ENCODE measurements at places on chromosomes 4 and X.

GRCh38 chr4:140326395-140326993, 47.0 kb upstream of the SCOC start:
- peak; percentile 35 for DNase-seq

DNA sequence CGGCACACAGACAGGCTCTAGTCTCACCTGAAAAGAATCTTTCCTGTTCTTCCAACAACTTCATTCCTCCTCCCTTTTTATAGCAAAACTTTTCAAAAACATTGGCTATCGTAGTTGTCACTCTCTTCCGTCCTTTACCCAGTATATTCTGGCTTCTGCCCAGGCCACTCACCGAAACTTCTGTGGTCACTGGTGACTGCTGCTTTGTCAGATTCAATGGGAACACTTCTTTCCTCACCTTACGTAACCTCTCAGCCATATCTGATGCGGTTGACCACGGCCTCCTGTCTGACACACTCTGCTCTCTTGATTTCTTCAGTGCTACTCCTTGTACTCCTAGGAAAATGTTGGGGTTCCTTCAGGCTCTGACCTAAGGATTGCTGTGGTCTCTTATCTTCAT, 9.2 kb upstream of the RNF150 start:
- no peak for DNase-seq

DNA sequence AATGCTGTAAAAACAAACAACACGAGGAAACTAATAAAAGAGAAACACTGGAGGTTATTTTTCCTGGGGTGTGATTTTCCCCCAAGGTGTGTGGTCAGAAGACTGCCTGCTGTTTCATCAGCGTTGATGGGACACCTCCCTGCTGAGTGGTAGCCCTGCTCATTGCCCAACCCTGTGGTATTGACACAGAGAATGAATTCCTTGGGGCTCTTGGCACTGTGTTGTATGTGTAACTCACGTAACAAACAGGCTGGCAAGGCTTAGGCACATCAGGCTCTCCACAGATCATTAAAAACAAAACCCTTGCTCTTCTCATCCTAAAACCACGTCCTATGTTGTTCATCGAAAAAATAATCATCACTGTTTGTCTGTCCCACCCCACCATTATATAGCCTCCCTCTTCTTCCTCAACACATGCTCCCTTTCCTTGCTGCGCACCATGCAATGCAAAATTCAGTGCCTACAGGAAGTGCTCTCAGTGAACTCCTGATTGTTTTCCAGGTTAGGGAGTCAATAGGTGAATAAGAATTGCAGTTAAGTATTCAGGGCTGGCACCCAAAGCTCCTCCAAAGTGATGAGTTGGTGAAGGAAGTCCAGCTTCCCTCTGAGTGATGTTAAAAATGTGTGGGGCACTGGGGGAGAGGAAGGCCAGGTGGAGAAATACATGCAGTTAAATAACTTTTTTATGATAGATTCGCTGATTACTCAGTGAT, 11.4 kb upstream of the PUDP start:
- DNase-seq, result no peak

DNA sequence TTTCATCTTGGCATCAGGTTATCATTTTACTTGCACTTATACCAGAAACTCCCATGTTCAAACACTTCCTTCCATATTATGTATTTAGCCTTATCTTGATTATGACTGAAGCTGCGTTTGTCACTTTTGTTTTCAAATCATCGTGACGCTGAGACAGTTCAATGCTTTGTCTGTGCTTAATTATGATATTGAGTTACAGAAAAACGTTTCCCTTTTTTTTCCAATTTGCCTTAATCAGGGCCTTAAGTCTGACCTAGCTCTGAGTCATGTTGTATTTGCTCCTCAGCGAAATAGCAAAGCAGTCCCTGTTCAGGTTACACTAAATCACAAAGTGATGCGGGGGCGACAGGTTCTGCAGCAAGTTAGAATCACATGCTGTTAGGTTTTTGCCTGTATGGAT, 254.7 kb downstream of the AFF2 start:
- DNase-seq, result no peak

- no peak for DNase-seq
Measured at GRCh38 chrX:70411475-70411874, 11.6 kb upstream of the GDPD2 start.

- DNase-seq, result no peak
Measured at GRCh38 chrX:31057691-31058090, 14.2 kb downstream of the FTHL17 start.

GRCh38 chr4:186651181-186651603, 72.5 kb downstream of the FAT1 start:
- no peak for DNase-seq

DNA sequence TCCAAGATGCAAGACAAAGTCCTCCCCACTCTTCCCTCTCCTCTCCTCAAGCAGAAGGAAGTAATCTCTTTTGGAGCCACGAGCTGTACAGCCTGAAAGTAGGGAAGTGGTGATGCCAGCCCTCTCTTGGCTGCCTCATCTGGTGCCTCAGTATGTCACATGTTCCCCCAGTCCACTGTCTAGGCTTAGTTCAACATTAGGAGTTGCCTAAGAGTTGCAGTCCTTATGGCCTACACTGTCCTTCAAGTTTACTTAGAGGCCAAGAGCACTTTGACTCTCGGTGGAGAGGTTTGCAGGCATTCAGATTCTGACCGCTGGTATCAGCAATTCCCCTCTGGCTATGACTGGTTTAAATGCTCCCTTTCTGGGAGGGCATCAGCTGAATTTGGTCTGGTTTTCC, 735.6 kb downstream of the GLUD2 start:
- DNase-seq, result no peak

DNA sequence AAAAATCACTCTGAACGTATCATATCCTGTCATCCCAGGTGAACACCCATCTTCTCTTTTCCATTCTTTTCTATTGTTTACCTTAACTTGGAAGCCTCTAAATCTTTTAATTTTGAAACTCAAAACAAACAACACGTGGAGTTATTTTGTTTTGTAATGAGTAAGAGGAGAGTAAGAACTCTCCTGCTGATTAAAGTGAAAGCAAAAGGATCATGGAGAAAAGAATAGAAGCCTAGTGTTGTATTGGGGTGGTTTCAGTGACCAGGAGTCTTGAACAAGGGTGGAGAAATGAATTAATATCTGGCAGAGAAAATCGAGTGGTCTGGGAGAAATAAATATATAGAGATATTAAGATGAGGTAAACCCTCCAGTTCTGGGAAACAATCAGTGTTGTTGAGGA, 237.4 kb upstream of the UGT8 start:
- DNase-seq, result no peak

DNA sequence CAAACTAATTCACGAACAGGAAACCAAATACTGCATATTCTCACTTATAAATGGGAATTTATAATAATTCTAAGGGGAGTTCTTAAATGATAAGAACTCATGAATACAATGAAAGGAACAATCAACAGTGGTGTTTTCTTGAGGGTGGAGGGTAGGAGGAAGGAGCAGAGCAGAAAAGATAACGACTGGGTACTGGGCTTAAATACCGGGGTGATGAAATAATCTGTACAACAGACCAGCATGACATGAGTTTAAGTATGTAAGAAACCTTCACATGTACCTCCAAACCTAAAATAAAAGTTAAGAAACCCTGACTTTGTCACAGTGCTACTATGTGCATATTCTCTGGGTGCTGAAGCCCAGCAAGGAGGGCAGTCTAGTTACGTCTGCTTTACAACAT, 6.6 kb downstream of the FREM3 start:
- no peak for DNase-seq

GRCh38 chrX:13256603-13257002, 63.2 kb downstream of the ATXN3L start:
- DNase-seq, result no peak

DNA sequence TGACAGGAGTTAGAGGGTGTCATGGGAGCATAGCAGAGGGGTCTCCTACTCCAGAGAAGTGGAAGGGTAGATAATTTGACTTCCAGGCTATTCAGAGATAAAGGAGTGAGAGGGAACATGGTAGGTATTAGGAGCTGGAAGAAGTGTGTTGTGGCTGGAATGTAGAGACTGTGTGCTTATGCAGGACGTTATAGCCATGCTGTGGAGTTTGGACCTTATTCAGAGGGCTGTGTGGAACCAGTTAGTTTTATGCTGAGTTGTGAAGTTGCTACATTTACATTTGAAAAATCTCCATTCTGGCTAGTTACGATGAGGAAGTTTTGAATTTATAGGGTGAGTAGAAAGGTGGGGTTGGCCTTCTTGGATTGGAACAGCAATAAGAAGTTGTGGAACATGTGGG, 67.5 kb downstream of the FIP1L1 start:
- no peak for DNase-seq

GRCh38 chrX:18543738-18544137, 118.3 kb downstream of the CDKL5 start:
- DNase-seq, result peak; percentile 1

GRCh38 chrX:132848296-132848970, 110.0 kb downstream of the HS6ST2 start:
- DNase-seq, result no peak

DNA sequence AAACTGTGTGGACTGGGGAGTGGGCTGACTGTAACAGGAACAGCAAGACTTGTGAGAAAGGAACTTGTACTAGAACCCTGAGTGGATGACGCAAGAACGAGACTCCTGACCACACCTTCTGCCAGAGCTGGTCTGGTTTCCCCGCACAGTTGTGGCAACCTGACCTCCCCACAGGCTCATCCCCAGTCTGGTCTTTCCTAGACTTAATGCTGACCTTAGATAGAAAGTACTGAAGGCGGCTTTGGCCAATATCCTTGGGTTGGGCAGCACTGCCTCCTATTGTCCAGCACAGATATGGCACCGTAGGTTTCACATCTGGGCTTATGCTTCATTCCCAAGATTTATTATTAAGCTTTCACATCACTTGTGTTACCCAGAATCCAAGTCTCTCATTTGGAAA, 137.8 kb upstream of the FRG1 start:
- DNase-seq, result peak; percentile 43

DNA sequence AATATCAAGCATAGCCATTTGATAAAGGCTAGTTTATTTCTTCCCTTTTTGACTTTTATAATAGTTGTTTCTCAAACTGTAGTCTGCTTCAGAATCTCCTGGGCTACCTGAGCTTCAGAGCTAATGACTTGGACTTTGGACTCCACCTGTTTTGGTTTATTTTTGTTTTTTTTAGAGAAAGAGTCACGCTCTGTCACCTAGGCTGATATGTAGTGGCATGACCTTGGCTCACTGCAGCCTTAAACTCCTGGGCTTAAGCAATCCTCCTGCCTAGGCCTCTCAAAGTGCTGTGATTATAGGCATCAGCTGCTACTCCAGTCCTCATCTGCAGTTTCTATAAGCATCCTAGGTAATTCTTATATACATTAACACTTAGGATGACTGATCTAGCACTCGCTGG, 90.5 kb downstream of the DDIT4L start:
- DNase-seq, result no peak

- no peak for DNase-seq
Measured at GRCh38 chr4:43690116-43690515, 758.5 kb downstream of the KCTD8 start.

- DNase-seq, result no peak
Measured at GRCh38 chr4:173057901-173058300, 110.7 kb upstream of the GALNT7 start.

GRCh38 chr4:139875411-139875825, 209.8 kb downstream of the MGST2 start:
- DNase-seq, result peak; percentile 65

DNA sequence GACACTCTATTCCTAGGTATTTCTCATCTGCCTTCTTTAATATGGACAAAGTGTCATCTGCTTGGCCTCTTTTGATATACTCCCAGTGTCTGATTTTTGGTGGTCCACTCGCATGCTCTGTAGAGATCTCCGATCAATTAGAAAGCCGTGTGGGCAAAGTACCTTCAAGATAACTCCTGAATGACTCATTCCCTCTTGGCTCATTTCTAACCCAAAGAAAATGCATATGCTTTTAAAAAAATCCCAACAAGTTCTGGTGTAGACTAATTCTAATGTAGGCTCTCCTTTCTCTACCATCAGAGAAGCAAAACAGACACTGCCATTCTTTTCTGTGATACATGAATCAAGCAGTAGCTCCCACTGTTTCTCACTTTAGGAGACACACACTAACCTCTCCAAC, 714.9 kb upstream of the ADGRL3 start:
- DNase-seq, result no peak

GRCh38 chr4:171441300-171441941, 371.8 kb upstream of the GALNTL6 start:
- DNase-seq, result no peak

GRCh38 chr4:151276787-151277562, at the start of gene PRSS48:
Gene PRSS48, plus strand, starts transcription at chr4:151277161. Its CDS starts 12 bp downstream, at chr4:151277173.
- DNase-seq, result peak; percentile 76

DNA sequence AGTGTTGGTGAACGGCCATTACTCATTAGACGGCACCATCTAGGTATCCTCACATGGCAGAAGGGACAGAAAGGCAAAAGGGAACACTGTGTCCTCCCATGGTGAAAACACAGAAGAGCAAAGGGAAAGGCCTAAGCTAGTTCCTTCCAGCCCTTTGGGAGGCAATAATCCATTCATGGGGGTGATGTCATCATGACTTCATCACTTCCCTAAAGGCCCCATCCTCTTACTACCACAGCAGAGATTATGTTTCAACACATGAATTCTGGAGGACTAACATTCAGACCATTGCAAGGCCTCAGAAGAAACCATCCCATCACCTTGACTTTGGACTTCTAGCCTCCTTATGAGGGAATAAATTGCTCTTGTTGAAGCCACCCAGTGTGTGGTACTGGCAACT, 238.2 kb downstream of the MGST2 start:
- no peak for DNase-seq

- no peak for DNase-seq
Measured at GRCh38 chrX:50705042-50705441, 109.0 kb downstream of the SHROOM4 start.

GRCh38 chr4:133439830-133440229, 290.7 kb downstream of the PCDH10 start:
- no peak for DNase-seq

GRCh38 chr4:101993002-101993841, 202.7 kb downstream of the BANK1 start:
- no peak for DNase-seq

DNA sequence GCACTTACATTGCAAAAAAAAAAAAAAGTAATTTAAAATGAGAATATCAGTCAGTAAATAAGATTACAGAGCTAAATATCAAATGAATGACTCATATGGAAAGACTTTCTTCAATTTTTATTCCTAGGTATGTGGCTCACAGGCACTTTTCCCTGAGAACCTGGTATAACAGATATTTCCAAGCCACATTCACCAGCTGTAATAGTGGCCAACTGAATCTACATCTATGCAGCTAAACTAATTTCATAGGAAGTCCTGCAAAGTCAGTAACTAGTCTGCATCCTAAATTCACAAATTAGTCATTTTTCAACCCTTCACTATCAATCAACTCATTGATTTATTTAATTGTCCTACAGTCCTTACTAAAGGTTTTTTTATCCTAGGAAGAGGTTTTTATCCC, 5.6 kb downstream of the PDE5A start:
- DNase-seq, result no peak

DNA sequence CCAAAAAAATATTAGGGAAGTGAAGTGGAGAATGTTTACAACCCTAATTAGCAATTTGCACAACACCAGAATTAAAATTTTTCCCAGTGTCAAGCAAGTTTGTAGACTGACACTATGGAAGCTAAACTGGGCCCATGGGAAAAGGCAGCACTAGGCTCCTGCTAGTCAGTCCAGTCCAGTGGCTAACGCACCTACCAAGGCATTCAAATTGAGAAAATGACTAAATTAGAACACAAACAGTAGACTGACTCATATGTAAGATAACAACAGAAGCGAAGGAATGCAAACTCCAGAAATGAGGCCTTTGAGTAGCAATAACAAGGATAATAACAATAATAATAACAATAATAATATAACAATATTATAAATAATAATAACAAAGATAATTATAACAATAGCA, 90.7 kb downstream of the GRIA3 start:
- DNase-seq, result no peak

All from NCI-H526 (cell line).